Astrocyte of the cerebellum (primary cell): ENCODE measurements at places on chromosomes 4 and X.

DNA sequence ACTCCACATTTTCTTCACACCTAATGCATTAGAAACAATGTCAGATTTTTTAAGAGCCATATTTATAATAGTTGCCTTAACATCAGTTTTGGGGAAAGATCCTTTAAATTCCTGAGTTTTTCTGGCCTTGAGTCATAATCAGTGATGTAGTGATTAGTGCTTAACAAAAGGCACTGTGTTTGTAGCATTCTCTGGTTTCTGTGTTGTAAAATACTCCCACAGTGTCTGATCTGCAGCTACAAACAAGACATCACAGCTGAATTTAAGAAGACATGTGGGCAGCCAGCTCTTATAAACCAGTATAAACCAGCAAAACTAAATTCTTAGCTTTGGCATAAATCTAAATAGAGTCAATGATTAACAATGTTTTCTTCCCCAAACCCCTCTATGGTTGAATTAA is 233.8 kb downstream of the FSTL5 start:
- DNase-seq, result peak; percentile 28

DNA sequence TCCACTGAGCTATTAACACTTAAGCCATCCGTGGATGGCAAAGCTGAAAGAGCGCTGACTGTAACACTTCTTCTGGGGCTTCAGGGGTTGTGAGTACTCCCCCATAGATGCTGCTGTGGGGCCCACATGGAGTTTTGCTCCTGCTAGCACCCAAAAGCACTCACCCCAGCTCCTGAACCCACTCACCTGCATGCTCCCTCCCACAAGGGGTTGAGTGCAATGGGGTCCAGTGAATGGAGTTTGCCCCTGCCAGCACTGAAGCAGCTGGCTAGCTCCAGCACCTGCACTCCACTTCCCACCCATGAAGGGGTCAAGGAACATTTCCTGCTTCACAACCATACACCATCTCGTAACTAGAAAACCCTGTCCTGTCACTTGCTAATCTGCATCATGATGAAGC is 78.9 kb downstream of the IL21 start:
- DNase-seq, result no peak

DNA sequence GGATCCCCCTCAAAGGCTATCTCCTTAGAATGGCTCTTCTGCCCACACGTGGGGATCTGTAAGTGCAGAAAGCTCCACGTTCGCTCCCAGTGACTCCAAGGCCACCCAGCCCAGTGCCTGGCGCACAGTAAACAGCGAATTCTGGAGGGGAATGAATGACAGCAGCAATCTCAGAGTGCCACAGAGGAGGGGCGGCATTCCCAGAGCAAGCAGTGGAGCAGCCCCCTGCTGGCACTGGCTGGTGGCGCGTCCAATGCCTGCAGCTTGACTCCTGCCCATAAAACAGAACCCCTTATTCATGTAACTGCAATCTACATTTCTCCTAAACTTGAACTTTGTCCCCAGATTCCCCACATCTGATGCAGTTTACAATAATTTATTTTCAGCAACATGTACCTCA is 6.9 kb upstream of the HELT start:
- no peak for DNase-seq

GRCh38 chr4:2336659-2337058 is 74.8 kb upstream of the MXD4 start:
- DNase-seq, result no peak

GRCh38 chr4:93764639-93765246 is 63.8 kb upstream of the ATOH1 start:
- peak; percentile 37 for DNase-seq

GRCh38 chrX:52988985-52989917 is 30.9 kb upstream of the FAM156A start:
- DNase-seq, result no peak
